CD4-positive, alpha-beta T cell treated with Interleukin-1 beta for 1 hour (primary cell): ENCODE measurements at places on chromosomes 13 and 19.

GRCh38 chr13:40379196-40379595 lies 287.2 kb downstream of the FOXO1 start:
- no peak for DNase-seq

- DNase-seq = no peak
Measured at GRCh38 chr13:20186771-20187170, 6.0 kb downstream of the GJB2 start.

GRCh38 chr19:34320277-34320676 lies 44.7 kb upstream of the GPI start:
- no peak for DNase-seq

- no peak for DNase-seq
Measured at GRCh38 chr13:25394402-25395060, 22.8 kb downstream of the ATP8A2 start.

DNA sequence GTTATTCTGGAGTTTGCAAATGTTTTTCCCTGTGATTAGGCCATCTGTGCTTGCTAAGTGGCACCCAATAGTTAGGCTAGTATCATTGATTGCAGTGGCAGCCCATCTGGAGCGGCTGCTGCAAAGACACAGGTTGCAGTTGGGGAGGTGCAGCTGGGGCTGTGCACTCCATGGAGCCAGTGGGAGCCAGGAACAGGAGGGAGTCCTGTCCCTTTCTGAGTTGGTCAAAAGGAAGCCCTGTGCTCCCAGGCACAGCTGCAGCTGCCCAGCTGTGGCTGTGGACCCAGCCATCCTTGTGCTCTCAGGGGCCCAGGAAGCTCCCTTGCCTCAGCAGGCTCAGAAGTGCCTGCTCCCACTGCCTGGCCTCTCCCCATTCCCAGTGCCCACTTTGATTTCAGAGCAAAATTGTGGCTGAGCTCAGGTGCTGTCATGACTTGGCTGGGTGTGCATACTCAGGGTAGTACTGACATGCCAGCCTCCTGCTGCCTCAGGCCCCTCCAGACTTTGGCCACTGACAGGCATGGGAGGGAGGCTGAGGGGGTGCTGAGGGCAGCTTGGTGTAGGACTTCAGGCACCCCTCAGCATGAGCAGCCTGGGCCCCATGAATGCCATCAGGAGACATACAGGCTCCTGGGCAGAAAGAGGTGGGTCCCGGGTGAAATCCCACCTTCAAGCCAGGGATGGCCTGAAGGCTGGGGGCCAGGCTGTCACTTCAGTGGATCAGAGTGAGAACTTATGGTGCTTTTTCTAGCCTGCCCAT lies 270.6 kb downstream of the PCDH20 start:
- DNase-seq = no peak

DNA sequence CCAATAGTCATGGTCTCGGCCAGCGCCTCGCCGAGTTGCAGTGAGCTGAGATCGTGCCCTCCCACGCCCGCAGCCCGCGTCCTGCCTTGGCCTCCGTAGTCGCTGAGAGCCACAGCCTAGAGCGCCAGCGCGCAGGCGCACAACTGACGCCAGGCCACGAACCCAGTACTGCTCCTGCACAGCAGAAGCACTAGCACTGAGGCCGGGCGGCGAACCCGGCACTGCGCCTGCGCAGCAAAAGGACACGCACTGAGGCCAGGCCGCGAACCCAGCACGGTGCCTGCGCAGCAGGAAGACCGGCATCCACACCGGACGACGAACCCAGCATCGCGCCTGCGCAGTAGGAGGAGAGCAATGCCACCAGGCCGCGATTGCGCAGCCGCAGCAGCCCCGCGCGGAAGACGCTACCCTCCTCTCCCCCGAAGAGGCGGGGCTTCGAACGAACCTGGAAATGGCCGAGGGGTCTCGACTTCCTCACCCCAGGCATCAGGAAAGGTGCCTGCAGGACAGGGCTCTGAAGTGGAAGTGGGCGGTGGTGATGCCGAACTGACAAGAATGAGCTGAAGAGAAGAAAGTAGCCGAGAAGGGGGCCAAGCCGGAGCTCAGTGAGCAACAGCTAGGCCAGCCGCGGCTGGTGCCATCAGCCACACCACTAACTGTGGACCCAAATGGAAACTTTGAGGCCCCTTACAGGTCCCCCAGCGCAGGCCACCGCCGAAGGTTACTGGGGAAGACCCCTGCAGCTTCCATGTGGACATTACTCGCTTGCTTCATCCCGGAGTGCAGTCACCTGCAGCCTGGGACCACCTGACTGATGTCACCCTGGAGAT lies 7.5 kb downstream of the F10 start:
- DNase-seq = peak; percentile 22

GRCh38 chr19:7550987-7551761 lies 15.7 kb downstream of the PNPLA6 start:
- DNase-seq = peak; percentile 72

DNA sequence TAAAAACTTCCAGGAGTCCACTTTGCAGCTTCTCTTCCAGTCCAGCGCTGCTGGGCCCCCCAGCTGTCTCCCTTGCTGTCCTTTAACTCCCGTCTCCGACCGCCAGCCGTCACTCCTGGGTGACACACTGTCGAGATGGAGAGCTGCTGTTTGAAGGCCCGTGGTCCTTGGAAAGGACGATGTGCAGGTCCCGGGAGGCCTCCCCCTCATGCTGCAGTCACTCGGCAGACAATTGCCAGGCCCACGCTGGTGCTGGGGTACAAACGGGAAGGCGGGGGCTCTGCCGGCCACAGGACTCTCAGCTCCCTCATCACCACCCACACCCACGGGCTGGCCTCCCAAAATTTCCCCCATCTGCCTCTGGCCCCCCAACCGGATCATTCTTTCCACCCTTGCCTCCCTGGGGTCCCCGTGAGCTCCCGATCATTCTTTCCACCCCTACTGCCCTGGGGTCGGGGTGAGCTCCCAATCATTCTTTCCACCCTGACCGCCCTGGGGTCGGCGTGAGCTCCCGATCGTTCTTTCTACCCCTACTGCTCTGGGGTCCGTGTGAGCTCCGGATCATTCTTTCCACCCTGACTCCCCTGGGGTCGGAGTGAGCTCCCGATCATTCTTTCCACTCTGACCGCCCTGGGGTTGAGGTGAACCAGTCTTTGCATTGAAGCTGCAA lies 16.0 kb upstream of the ZNF554 start:
- DNase-seq = no peak

GRCh38 chr13:75458696-75459422 lies 23.1 kb downstream of the TBC1D4 start:
- DNase-seq = no peak

GRCh38 chr19:35153701-35154524 lies 622 bp upstream of the FXYD5 start:
- DNase-seq = peak; percentile 79

GRCh38 chr13:112114391-112114790 lies 47.4 kb downstream of the SOX1 start:
- no peak for DNase-seq

DNA sequence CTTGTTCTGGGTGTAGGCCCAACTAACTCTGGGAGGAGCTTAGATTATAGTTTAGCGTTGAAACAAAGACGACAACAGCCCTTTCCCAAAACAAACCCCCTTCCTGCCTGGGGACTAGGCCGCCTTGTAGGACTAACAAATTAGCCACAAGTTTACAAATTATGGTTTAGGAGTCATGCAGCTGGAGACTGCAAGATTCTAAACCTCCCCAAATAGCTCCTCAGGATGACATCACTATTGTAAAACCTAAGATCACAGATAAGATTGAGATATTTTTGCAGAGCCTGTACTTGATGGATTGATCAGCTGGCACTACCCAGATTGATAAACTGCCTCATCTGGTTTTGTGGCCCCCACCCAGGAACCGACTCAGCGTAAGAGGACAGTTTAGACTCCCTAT lies 2.3 kb upstream of the SLC25A15 start:
- no peak for DNase-seq

GRCh38 chr13:20149762-20150161 lies 11.1 kb downstream of the GJA3 start:
- no peak for DNase-seq

GRCh38 chr13:106416645-106417044 lies 118.8 kb downstream of the EFNB2 start:
- DNase-seq = no peak

GRCh38 chr13:48181482-48182145 lies 51.4 kb upstream of the ITM2B start:
- DNase-seq = no peak

DNA sequence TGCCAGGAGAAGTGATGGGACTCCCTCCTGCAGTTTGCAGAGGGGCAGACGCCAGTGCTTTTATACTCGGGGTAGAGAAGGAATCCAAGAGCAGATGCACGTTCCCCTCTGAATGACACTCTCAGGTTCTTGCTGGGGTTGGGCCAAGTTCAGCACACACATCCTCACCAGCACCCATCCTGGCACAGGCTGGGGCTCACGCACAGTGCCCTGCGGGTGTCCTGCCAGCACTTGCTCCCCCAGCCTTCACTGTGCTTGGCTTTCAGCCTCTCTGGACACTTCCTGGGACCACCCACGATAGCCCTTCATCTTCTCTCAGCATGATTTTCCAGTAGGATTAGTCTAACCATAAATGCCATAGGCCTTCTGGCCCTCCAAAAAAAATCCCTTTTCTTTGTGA lies 158.6 kb downstream of the ZNF536 start:
- DNase-seq = no peak

DNA sequence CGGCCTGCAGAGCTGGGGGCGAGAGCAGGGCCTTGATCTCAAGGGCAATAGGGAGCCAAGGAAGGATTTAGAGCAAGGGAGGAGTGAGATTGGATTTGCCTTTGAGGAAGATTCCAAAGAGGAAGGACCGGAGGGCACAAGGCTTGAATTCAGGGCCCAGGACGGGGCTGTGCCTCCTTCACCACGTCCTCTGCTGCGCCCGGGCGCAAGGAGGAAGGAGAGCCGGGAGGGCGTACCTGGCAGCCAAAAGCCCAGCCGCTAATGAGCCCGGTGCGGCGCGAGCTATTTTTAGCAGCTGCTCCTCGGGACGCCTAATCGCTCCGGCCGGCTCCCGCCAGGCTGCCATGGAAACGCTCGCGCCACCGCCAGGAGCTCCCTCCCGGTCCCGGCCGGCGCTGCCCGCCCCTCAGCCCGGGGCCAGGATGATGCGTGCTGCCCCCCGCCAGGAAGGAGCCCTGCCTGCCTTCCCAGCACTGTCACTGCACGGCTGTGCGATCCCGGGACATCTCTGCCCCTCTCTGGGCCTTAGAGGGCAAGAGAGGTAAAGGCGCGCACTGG lies 31.3 kb downstream of the TINCR start:
- DNase-seq = no peak

GRCh38 chr19:33376423-33376822 lies 2.9 kb downstream of the CEBPG start:
- no peak for DNase-seq

- no peak for DNase-seq
Measured at GRCh38 chr13:104014803-104015645, 948.8 kb upstream of the SLC10A2 start.

DNA sequence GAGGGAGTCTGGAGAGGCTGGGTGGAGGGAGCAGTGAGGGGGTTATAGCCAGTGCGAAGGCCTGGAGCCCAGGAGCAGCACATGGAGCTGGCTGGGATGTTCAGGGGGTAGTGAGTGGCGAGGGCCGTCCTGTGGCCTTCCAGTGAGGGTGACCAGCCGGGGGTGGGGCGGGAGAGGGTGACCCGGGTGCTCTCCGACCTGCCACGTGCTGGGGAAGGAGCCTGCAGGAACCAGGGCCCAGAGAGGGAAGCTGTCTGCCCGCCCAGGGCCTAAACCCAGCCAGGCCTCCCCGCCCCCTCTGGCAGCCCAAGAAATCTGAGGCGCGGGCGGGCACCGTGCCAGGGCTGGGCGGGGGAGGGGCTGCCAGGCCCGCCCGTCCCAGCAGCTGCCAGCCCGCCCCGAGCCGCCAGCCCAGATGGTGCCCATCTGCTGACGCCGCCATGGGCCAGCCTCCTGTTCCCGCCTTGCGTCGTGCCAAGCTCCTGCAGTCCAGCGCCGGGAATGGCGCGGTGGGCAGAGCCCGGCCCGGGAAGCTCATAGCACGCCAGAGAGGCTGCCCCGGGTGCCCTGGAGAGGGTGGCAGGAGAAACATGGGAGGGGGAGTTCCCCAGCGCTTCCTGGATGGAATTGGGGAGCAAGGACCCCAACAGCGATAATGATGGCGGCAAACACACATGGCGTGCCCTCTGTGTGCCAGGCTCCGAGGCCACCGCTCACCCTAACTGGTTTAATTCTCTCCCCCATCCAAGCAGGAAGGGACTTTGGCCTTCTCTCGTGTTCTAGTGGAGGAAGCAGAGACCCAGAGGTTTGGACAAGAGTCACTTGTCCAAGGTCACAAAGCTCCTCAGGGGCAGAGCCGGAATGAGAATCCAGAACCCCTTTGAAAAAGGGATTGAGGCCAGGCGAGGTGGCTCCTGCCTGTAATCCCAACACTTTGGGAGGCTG lies 21.5 kb downstream of the NFIC start:
- DNase-seq = no peak

DNA sequence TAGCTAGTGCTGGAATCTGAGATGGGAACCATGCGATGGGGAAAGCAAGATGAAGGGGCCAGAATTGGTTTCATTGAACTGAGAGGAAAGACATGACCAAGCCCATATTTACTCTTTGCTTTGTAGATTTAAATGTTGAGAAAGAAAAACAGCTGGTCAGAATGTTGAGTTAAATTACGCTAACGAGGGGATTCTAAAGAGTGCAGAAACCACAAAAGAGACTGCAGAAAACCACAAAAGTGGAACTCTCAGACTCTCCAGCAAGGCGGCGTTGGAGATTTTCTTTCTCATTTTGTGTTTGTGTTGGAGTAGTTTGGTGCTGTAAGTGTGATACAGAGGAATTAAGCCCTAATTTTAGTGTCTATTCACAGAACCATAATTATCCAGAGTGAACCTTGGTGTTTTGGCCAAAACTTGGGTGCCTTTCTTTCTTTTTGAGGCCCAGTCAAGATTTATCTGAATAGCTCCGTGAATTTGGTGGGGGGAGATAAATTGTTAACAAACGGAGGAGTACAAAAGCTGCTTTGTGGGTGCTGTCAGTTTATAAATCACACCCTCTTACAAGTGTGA lies 26.3 kb downstream of the SAE1 start:
- DNase-seq = no peak

DNA sequence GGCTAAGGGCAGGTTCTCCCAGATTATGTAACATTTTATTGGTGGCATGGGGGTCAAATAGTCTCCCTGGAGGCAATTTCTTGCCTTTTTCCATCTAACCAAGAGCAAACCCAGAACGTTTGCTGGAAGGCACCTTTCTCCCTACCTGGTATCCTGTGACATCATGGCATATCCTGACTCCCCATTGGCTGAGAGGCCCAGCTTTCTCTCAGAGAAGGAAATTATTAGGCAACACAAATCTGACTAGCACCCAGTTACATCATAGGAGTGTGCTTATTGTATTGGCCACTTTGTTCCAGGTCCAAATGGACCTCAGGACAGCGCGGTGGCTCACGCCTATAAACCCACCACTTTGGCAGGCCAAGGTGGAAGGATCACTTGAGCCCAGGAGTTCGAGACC lies 13.0 kb downstream of the NTN5 start:
- peak; percentile 34 for DNase-seq

DNA sequence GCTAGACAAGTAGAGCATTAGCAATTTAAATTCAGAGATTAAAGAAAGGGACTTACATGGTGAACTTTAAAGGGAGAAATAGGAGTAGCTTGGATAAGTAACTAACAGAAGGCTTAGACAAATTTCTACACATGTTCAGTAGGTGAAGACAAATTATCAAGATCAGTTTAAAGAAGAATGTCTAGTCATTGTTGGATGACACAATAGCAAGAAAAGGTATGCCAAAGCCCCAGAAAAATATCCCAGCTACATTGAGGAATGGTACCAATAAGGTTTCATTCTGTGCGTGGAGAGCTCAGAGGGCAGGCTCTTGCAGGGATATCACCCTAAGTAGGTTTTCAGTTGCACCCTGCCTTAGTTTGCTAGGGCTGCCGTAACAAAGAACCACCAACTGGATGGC lies 3.5 kb upstream of the STK24 start:
- DNase-seq = no peak
